ENCODE measurements at places on chromosomes 1 and 21.
A peak's percentile ranks its signal among the peaks of the same experiment; 100 is the strongest.

DNA sequence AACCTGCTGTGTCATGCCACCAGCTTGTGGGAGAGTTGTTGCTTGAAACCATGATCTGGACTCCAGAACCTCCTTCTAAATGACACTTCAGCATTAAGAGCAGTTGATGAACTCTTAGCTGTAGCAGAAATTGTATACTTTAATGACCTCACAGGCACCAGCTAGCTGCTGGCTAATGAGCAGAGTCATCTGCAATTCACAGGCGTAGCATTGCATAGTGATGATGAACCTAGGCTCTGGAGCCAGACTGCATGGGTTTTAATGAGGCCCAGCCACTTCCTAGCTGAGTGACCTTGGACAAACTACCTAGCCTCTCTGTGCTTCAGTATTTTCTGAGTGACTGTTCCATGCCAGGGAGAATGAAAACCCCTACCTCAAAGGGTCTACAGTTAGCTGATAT is 407.1 kb downstream of the LMO4 start:
- no peaks in the 10 kb centered on the region for H3K4me1 ChIP-seq
- no peak overlapping the region for H3K4me3 ChIP-seq
- H3K27me3 ChIP-seq = no peaks in the 10 kb centered on the region
- H3K27ac ChIP-seq = no peak overlapping the region
- DNase-seq = no peak

DNA sequence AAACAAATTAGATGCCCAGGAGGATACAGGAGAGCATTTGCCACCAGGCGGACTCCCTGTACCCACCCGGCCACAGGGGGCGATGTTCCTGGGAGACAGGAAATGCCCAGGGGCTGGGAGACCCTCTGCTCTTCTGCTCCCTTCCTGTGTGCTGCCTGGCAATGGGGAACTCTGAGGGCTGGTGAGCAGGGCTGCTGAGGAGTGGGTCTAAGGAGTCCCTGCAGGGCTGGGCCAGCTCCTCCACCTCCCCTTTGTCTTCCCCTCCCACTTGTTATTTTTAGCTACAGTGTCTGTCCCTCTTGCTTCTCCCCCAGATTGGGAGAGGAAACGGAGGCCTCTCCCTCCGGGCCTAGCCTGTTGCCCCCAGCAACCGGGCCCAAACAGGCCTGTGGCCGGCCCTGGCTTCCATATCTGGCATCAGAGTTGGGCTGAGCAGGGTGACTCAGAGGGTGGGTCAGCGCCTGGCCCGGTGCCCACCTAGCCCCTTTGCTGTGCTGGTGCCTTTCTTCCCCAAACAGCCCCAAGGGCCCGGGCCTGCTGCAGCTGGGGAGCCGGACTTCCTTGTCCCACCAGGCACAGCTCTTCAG is 11.6 kb downstream of the LMNA start:
- H3K27ac ChIP-seq = peak overlapping the region; percentile 98
- peak; percentile 80 for DNase-seq
- H3K4me3 ChIP-seq = no peak overlapping the region
- H3K4me1 ChIP-seq = peaks cover 95% of the 10 kb centered on the region
- H3K36me3 ChIP-seq = peaks cover 8% of the 10 kb centered on the region

GRCh38 chr1:1067860-1068516 is 6.1 kb downstream of the RNF223 start:
- H3K4me3 ChIP-seq = no peak overlapping the region
- H3K4me1 ChIP-seq = peaks cover 3% of the 10 kb centered on the region
- H3K36me3 ChIP-seq = no peaks in the 10 kb centered on the region

- DNase-seq = no peak
- H3K4me3 ChIP-seq = no peak overlapping the region
- H3K27me3 ChIP-seq = no peaks in the 10 kb centered on the region
- H3K4me1 ChIP-seq = no peaks in the 10 kb centered on the region
- no peaks in the 10 kb centered on the region for H3K36me3 ChIP-seq
Measured at GRCh38 chr1:39590546-39590945, 14.0 kb upstream of the PABPC4 start.

Measured in adrenal gland (tissue), 19 donors.